Globus pallidus (tissue), 1 donor: ENCODE measurements at places on chromosomes 7 and 10.

DNA sequence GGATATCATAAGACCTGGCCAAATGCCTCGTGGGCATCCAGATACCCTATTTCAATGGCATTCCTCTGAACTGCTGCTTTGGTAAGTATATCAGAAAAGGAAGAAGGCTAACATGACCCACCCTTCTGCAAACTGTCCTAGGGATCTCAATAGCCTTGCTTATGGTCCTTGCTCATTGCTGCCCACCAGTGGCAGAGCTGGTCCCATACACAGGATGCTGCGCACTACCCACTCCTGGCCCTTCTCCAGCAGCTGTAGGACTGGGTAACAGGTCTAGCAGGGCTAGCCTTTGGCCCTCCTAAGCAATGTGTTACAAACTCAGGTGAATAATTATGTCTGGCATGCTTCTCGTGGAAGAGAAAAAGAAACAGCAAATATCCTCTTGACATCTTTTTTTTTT lies 72.5 kb downstream of the C10orf90 start:
- peak; percentile 78 for DNase-seq

DNA sequence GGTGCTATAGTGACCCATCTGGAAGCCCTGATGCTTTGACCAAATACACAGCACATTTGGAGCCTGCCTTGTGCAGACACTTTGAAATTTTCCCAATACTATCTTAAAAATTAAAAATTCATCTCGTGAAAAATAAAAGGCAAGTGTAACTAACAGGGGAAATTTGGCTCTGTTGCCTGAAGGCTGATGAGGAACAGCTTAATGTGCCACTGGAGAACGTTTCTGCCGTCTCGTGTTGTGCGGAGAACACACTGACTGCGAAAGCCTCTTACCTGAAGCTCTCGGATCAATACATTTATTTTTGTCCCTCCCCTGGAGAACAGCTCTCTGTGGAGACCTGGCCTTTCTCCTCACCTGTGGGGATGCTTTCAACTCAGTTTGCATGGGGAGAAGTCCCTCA lies 77.2 kb upstream of the CHST15 start:
- no peak for DNase-seq

DNA sequence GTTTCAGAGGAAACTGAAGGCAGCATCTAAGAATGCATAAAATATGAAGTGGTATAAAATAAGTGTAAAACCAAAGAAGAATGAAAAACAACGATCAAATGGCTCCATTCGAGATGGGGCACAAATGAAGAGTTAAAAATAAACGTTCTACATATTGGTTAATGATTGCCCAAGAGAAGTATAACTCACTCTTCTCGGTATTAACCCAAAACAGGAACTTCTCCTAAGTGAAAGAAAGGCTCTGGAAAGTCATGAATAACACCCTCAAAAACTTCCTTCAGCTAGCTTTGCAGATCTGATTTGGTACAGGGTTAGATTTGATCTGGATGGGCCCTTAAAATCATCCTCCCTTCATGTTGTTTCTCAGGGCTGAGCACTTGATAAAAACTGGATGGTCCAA lies 94.3 kb upstream of the ADO start:
- no peak for DNase-seq

DNA sequence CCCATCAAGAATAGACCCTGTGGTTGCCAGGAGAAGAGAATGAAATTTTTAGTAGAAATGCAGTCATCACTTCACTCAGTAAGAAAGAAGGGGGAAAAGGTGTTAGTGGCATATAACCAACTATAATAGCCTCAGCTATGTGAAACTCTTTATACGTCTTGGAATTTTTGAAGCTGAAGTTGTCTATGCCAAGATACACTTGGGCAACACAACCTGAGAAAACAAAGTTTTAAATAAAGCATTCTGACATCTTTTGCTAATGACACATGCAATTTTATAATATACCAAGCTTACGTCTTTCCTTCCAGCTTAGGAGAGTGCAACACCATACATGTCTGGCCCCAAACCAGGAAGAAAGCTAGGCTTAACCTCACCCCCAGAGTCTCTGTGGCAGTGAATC lies 40.8 kb upstream of the ZNF438 start:
- DNase-seq: no peak
